Stimulated activated CD8-positive, alpha-beta memory T cell treated with anti-CD3 and anti-CD28 coated beads, Interleukin-7, amount 100 ng/mL, for 1 hour (primary cell): ENCODE measurements at places on chromosomes 1 and 21.

- DNase-seq, result no peak
Measured at GRCh38 chr1:162626761-162627160, 5.5 kb upstream of the DDR2 start.

DNA sequence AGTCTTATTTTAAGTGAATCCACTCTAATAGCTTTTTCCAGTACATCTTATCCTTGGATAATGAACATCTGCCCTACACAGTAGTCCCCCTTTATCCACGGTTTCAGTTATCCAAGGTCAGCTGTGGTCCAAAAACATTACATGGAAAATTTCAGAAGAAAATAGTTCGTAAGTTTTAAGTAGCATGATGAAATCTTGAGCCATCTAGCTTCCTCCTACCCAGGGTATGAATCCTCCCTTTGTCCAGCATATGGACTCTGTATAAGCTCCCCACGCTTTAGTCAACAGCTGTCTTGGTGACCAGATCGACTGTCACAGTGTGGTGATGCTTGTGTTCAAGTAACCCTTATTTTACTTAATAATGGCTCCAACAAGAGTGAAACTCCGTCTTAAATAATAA, 2.6 kb downstream of the GLRX2 start:
- no peak for DNase-seq

DNA sequence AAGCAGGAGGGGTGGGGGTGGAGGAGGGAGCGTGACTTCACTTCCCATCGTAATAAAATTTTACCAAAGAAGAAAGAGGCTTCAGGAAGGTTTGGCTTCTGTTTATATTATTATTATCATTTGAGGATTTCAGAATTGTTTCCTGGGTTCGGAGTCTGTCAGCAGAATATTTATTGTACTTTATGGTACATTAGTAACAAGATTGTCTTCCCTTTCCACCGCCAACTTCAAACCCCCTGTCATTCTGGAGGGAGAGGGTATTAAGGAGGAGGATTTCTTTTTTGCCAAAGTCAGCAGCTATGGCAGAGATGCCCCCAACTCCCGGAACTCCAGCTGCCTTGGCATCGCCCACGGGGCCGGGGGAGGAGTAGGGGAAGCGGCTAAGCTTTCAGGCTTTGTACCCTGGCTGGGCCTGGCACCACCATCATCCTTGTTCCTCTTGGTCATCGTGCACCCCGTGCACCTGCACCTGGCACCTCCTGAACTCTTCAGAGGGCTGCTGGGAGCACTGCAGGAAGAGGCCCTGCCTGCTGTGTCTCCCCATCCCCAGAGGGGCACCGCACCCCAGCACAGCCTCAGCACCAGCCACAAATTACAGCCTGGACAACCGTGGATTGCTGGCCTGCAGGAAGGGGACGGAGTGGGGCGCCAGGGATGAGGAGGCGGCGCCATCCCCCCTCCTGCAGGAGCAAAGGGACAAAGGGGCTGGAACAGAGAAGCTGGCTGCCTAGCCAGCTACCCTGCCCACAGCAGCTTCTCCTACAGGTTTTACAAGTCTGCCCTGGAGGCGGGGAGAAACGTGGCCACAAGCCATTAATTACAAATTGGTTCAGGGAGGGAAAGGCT, 24.0 kb upstream of the PAX7 start:
- no peak for DNase-seq

DNA sequence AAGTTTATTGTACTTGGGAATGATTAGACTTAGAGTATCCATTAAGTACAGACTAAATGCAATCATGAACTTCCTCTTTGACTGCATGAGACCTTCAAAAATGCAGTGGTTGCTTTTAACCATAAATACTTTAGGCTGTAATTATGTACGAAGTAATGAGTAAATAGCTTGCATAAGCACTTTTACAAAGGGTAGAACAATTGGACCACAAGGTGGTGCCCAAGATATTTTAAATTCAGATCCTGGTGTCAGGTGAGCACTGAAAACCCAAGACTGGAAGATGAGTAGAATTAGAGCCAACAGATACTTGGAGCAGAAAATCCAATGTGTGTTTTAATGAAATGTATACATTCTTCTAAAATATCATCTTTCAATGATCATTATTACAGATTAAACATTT, 43.4 kb upstream of the RHOU start:
- DNase-seq, result no peak

GRCh38 chr1:52355436-52355835, 10.6 kb downstream of the CC2D1B start:
- no peak for DNase-seq

- no peak for DNase-seq
Measured at GRCh38 chr1:160367934-160368923, 1.4 kb downstream of the NHLH1 start.

DNA sequence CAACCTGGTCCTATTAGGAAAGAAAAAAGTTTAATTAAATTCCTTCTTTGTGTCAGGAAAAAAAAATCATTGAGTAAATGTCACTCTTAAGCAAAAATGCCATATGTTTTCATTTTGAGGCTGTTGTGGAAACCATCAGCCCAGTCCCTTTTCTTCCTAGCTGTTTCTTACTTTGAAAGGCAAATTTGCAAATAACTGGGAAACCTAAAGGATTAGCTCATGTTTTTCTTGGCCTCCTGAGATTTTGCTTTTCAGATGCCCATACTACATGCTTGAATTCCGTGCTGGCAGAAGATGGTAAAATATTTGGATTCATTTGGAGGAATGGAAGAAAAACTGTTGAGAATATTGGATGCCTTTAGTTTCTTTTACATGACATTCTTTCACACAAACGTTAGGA, 182.1 kb upstream of the ADAMTS5 start:
- no peak for DNase-seq

- DNase-seq, result no peak
Measured at GRCh38 chr1:208821939-208822338, 577.8 kb upstream of the PLXNA2 start.

DNA sequence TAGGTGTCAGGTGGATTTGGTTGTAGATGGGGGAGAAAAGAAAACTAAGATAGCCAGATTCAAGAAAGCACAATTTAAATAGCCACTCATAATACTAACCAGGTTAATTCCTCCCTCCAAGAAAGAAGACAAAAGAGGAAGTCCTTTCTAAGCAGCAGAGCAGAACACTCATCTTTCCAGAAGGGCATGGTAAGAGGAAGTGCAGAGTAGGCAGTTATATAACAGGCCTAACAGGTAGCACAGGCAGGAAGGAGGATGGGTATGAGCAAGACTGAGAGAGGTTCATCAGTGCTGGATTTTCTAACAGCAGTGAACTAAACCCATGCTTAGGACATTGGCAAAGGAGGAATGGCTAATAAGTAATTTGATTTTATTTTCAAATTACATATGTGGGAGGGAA, 517.5 kb downstream of the PLPP3 start:
- no peak for DNase-seq

GRCh38 chr1:192527950-192528349, 47.6 kb upstream of the RGS1 start:
- DNase-seq, result no peak

DNA sequence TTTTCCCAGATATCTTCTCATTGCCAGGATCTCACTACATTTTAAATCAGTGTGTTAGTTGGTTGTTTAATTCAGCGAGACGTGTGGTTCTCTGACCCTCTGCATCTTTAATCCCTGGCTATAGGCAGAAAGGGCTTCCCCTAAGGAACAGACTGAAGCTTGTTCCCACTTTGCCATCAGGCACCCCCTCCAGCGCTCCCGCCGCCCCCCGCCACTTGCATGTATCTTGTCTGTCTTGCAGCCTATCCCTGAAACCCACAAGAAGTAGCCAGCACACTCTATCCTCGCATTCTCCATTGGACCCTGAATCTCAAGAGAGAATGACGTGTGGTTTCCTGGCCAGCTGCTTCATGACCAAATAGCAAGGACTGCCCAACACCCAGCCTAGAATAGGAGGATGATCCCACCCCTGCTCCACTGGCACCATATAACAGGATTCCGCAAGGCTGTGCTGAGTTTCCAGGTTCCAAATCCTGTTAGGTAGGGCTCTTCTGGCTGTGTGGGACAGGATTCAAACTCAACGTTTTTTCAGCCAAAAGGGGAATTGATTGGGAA, 7.8 kb downstream of the CLDN19 start:
- DNase-seq, result no peak

GRCh38 chr1:80424249-80424648, 1376.5 kb upstream of the ADGRL2 start:
- DNase-seq, result no peak
